ENCODE measurements at places on chromosomes 11 and 22. TPM values are rescaled to one million over a fixed set of nuclear protein-coding genes. Genes with fewer than 3 reads are reported as not detected.
A peak's percentile ranks its signal among the peaks of the same experiment; 100 is the strongest.

The BBOX1 gene
- not detected for total RNA-seq

GRCh38 chr11:72039031-72039855 lies 40.5 kb downstream of the IL18BP start:
- peak overlapping the region; percentile 28 for H3K27ac ChIP-seq
- H3K4me1 ChIP-seq, result peaks cover 20% of the 10 kb centered on the region
- no peak for DNase-seq
- peaks cover 15% of the 10 kb centered on the region for H3K36me3 ChIP-seq

DNA sequence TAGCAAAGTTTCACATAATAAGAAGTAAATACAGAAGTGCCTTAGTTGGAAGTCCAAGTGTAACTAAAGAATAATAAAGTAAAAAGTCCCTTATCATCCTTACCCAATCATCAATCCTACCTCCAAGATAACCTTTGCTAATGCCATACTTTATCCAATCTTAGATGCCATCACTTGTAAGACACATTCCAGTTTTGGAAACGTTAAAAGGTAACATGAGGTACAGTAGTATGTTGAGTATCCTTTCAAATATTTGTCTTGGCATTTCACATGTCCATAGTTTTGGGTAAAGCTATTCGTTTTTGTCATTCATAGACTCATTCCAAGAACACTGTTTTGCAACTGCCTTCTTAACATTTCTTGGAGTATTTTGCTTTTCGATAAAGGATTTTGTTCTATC lies 115.2 kb upstream of the TEAD1 start:
- no peaks in the 10 kb centered on the region for H3K36me3 ChIP-seq
- no peaks in the 10 kb centered on the region for H3K4me1 ChIP-seq
- H3K4me3 ChIP-seq, result no peak overlapping the region
- H3K27ac ChIP-seq, result no peak overlapping the region
- no peaks in the 10 kb centered on the region for H3K27me3 ChIP-seq

DNA sequence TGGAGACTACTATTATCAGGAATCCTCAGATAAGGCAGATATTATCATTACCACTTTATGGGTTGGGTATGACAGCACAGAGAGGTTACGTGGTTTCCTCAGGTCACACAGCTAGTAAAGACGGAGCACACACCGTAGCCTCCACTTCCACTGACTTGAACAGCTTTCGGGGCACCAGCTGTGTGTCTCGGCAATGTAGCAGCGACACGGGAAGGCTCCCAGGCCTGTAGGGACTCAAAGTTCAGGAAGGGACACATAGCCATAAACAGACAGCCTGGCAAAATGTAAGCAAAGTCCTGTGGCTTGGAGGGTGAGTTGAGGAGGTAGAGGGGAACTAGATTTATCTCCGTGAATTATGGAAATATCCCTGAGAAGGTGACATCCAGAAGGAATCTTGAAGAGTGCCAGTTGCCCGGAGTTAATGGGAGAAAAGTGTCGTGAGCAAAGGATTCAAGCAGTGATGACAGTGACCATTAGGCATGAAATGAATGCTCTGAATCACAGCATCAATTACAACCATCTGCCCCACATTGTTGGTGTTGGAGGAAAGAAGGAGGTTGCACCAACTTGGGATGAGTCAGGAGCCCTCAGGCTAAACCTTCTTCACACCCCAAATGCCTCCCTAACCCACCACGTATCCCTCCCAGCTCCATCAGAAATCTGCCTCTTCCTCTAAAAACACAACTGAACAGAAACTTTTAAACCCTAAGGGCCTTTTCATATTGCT lies 106.7 kb upstream of the ASPHD2 start:
- no peak overlapping the region for H3K27ac ChIP-seq
- H3K27me3 ChIP-seq, result no peaks in the 10 kb centered on the region
- H3K4me1 ChIP-seq, result no peaks in the 10 kb centered on the region
- H3K36me3 ChIP-seq, result no peaks in the 10 kb centered on the region
- no peak overlapping the region for H3K4me3 ChIP-seq
- no peak for DNase-seq

DNA sequence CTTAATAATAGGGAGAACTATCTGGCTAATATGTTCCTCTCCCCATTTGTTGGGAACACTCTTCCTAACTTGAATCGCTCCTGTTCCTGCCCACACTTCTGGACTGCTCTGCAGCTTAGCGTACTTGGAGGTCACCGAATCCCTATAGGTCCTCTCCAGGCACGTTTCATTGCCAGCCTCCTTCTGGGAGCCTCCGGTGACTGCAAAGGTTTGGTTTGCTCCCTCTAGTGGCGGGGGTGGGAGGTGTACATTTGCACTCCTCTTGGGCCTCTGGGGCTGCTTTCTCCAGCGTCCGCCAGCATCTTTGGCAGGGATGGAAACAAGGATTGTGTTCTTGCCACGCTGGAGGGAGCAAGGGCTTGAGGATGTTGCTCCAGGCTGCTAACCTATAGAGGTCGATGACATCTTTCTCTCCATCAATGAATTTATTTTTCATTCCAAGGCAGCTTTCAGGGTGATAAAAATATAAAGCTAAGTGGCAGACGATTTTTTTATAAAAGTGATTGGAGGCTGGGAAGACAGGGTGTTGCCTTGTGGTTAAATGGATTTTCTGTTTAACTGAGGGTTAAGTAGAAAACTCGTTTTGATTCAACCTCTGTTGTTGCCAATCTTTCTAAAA lies 48.7 kb downstream of the TSPAN18 start:
- peak; percentile 94 for DNase-seq
- H3K4me1 ChIP-seq, result peaks cover 10% of the 10 kb centered on the region
- H3K4me3 ChIP-seq, result no peak overlapping the region
- H3K27me3 ChIP-seq, result no peaks in the 10 kb centered on the region
- H3K36me3 ChIP-seq, result no peaks in the 10 kb centered on the region

DNA sequence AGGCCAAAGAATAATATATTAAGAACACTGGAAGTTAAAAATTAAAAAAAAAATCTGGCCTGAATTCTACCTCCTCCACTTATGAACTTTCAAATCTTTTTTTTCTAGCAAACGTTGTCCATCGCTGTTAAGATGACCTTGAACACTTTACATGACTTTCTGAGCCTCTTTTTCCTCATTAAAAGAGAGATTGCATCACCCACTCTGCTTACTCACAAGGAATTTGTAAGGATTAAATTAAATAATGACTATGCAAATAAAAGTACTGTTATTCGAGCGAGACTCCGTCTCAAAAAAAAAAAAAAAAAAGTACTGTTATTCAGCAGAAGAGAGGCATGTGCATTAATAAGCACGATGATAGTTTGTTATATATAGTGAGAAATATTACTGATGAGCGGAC lies 285.1 kb upstream of the CCDC90B start:
- DNase-seq, result no peak
- H3K27ac ChIP-seq, result no peak overlapping the region
- H3K4me3 ChIP-seq, result no peak overlapping the region
- H3K27me3 ChIP-seq, result no peaks in the 10 kb centered on the region

GRCh38 chr22:39927544-39927943 lies 26.7 kb downstream of the GRAP2 start:
- H3K27ac ChIP-seq, result no peak overlapping the region
- peak; percentile 83 for DNase-seq
- H3K4me3 ChIP-seq, result no peak overlapping the region
- H3K36me3 ChIP-seq, result no peaks in the 10 kb centered on the region
- peaks cover 2% of the 10 kb centered on the region for H3K4me1 ChIP-seq

- H3K36me3 ChIP-seq, result no peaks in the 10 kb centered on the region
- no peaks in the 10 kb centered on the region for H3K4me1 ChIP-seq
- no peak for DNase-seq
- no peak overlapping the region for H3K27ac ChIP-seq
- H3K27me3 ChIP-seq, result peaks cover 25% of the 10 kb centered on the region
Observed at GRCh38 chr11:93655047-93655446, 6.4 kb upstream of the CEP295 start.

GRCh38 chr11:116948391-116948790 lies 111.0 kb upstream of the APOA1 start:
- H3K27me3 ChIP-seq, result no peaks in the 10 kb centered on the region

GRCh38 chr11:13366266-13367026 lies 88.9 kb downstream of the BMAL1 start:
- no peaks in the 10 kb centered on the region for H3K27me3 ChIP-seq
- H3K36me3 ChIP-seq, result no peaks in the 10 kb centered on the region
- DNase-seq, result no peak
- H3K4me1 ChIP-seq, result peaks cover 7% of the 10 kb centered on the region

Measured in endodermal cell (in vitro differentiated cells).